Adipocyte (in vitro differentiated cells): ENCODE measurements at places on chromosomes 5 and 9.

- peak; percentile 67 for DNase-seq
Observed at GRCh38 chr5:80967500-80968181, 7.5 kb downstream of the RASGRF2 start.

DNA sequence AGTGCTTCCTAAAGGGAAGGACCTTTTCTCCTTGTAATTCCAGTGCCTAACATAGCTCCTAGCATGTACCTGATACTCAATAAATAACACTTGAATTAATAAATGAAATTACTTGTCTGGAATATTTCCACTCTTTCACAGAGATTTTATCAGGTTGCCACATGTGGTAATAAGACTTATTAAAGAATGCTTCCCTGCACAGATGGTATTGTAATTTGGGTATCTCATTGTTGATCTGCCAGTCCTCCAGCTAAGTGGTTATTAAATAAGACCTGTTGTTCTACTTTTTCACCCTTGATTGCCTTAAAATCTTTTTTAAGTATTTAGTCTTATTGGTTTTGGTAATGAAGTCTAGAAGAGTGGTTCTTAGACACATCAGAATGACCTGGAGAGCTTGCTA is 28.1 kb upstream of the CETN3 start:
- no peak for DNase-seq

DNA sequence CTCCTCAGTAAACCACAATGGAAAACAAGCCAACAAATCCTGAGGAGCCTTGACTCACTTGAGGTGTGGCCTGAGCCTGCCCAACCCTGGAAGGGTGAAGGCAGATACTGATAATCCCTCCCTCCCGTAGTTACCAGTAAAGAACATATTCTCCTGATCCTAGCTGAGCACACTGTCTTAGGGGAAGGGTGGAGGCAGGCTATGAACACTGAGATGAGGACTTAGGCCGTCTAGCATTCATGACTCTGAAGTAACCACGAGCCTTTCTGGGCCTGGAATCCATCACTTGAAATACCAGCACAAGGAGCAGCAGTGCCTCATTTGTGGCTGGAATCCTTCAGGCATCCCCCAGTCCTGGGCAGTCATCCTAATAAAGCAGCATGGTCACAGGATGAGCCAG is 124.5 kb upstream of the PRLR start:
- no peak for DNase-seq

DNA sequence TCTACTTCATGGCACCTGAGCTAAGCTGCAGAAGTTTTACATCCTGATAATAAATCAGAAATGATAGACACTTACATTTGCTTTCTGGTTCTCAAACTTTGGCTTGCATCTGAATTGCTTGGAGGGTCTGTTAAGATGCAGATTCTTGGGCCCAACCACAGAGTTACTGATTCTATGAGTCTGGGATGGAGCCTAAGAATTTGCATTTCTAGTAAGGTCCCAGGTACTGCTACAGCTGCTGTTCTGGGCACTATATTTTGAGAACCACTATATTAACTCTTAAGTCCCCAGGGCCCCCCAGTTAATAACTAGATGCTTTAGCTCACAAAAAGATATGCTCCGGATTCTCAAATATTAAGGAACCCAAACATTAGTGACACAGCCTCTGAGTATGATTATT is 69.8 kb upstream of the DAB2 start:
- no peak for DNase-seq

GRCh38 chr5:109788596-109788995 is 98.9 kb downstream of the MAN2A1 start:
- DNase-seq, result no peak

GRCh38 chr9:120383611-120383998 is 196.4 kb downstream of the CDK5RAP2 start:
- DNase-seq, result no peak

GRCh38 chr5:154916874-154917273 is 21.1 kb downstream of the GEMIN5 start:
- no peak for DNase-seq

GRCh38 chr9:90074316-90074962 is 469.6 kb downstream of the GADD45G start:
- no peak for DNase-seq
